ENCODE measurements at places on chromosomes 12 and 14.

- DNase-seq, result no peak
These were observed 9.7 kb downstream of the WSB2 start for GRCh38 chr12:118050972-118051910.

DNA sequence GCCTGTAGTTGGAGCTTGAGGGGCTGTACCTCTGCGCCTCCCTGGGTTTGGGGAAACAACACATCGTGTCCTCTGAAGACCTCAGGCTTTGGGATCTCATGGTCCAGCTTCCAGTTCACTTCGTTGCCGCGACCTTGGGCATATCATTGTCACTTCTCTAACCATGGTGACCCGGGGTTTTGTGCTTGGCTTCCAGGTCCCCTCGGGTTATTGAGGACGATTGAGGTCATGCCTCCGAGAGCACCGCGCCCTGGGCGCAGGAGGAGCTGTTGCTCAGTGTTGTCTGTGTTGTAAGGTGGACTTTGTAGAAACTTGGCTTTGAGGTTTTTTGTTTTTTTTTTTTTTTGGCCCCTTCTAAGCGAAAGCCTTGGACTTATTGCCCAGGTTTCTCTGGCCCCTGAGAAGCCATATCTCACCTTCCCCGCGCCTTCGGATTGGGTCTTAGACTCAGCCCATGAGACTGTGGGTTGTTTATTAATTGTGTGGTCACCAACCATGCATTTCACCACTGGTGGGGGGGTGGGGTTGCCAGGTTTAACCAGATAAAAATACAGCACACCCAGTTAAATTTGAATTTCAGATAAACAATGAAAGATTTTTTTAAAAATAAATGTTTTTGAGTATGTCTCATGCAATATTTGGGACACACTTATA is 2.6 kb downstream of the BCL7A start:
- DNase-seq, result no peak

GRCh38 chr12:121873216-121873569 is 14.5 kb upstream of the HPD start:
- no peak for DNase-seq

GRCh38 chr14:32033543-32033942 is 43.6 kb upstream of the ARHGAP5 start:
- no peak for DNase-seq

DNA sequence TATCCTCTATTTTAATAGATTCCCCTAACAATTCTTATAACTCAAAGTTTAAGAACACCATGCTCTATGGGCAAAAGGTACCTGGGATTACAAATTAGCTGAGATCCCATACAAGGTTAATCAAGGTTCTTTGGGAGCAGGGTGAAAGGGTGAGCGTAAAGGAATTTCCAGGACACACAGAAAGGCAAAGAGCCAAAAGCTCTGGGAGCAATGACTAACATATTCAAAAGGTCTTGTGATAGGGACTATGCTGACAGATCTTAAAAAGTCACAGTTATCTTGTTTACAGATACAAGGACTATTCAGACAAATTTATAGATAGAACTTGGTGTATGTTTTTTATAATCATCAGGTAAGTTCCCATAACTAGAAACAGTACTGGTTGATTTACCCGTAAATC is 19.5 kb upstream of the PPFIBP1 start:
- peak; percentile 27 for DNase-seq

DNA sequence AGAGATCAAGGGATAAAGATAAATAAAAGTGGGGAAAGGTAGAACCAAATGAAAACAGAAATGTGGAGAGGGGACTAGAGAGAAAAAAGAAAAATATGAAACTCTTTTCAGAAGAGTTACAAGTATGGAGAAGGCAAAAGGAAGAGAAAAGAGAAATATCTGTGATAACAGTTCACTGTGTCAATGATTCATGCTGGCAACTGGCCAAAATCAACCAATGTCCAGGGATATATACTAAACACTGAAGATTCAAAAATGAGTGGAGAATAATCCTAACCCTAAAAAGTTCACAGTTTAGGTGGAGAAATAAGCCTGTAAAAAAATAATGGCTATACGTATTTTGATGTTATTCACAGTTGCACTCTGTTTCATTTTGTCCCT is 372.3 kb upstream of the KITLG start:
- no peak for DNase-seq

DNA sequence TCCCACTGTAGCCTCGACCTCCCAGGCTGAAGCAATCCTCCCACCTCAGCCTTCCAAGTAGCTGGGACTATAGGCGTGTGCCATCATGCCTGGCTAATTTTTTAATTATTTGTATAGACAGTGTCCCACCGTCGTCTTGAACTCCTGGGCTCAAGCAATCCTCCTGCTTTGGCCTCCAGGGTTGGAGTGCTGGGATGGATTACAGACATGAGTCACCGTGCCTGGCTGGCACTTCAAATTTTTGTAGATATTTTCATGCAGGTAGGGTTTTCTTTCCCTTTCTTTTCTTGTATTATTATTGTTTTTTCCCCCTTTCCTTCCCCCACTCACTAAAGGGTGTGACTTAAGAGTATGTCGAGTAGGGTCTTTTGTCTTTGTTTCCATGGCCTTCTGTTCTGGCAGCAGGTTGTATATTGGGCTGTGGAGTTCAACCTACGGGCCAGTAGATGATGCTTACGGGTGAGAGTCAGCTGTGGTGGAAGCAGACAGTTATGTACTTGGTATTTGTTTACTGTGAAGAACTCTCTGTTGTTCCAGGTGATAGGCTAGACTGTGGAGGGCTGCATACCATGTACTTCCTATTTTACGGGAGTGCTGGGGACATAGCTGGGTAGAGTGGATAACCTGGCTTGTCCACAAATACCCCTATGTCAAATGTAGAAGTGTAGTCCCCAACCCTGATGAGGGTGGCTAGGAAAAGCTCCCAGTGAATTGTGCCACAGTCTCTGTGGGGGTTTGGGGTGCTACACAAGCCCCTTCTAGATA is 30.7 kb downstream of the RAD51B start:
- DNase-seq, result no peak

DNA sequence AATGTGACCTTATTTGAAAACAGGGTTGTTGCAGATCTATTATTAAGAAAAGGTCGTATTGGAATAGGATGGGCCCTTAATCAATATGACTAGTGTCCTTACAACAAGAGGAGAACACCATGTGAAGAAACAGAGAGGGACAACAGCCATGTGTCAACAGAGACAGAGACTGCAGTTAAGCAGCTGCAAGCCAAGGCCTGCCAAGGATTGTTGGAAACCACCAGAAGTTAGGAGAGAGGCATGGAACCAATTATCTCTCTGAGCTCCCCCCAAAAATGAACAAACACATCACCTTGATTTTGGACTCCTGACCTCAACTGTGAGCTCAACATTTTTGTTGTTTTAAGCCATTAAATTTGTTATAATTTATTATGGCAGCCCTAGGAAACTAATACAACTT is 214.6 kb upstream of the PRKD1 start:
- no peak for DNase-seq

DNA sequence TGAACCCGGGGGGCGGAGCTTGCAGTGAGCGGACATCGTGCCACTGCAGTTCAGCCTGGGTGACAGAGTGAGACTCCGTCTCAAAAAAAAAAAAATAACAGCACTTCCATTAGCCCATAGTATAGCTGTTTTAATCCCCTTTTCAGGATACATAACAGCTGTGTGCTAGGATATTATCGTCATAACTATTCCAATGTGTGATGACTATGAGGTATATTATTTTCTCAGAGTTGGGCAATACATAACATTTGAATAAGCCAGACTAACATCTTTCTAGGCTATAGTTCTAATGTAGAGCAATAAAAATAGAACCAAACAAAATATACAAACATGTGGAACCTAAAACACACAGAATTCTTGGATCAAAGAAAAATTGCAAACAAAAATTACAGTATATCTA is 57.1 kb downstream of the MARK3 start:
- DNase-seq, result no peak

DNA sequence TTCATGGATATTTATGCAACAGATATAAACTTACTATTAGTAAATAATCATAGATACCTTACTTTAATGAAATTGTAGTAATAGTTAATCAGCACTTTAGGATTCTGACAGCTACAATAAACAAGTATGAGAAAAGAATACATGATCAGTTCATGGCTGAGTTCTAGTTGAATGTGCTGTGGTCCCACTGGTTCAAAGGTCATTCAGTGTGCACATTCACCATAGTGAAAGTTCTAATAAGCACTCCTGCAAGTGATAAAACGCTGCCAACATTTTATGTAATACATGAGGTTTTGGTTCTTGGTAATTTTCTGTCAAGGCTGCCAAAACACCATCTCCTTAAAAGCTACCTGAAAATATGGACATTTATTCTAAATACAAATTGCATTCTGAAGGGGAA is 92.6 kb downstream of the NUMB start:
- no peak for DNase-seq

DNA sequence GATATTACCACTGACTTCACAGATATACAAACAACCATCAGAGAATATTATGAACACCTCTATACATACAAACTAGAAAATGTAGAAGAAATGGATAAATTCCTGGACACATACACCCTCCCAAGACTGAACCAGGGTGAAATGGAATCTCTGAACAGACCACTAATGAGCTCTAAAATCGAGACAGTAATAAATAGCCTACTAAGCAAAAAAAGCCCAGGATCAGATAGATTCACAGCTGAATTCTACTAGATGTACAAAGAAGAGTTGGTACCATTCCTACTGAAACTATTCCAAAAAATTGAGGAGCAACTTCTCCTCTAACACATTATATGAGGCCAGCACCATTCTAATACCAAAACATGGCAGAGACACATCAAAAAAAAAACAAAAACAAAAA is 837.7 kb downstream of the FSCB start:
- DNase-seq, result no peak

GRCh38 chr12:119956047-119956446 is 33.0 kb upstream of the BICDL1 start:
- DNase-seq, result no peak

DNA sequence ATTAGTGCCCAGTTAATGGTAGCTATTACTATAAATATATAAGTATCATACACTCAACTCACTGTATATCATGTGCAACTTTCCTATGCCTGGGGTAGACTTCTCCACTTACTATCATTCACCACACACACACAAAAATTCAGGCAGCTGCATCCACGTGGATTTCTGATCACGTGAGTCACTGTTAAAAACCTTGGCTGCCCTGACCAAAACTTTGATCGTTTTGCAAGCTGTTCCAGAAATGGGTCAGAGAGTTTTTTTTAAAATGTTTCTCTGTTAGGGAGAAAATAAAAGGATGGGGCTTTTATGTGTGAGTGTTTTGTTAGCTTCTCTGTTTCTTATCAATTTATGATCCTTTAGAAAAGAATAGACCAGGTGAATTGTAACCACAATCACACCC is 198.2 kb upstream of the CNOT2 start:
- no peak for DNase-seq

DNA sequence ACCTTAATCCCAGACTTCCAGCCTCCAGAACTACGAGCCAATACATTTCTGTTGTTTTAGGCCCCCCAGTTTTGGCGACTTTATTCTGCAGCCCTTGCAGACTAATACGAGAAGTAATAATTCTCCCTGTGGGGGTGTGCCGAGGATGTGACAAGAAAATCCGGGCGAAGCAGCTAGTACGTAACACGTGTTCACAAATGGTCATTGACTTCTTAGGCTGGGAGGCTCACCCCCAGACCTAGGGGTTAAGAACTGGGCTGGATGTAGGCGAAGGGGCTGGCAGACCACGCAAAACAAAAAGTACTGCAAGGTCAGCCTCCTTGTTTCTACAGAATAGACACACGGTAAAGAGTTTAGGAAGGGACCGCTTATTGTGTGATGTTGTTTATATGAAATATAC is 69.8 kb upstream of the ESRRB start:
- DNase-seq, result no peak

DNA sequence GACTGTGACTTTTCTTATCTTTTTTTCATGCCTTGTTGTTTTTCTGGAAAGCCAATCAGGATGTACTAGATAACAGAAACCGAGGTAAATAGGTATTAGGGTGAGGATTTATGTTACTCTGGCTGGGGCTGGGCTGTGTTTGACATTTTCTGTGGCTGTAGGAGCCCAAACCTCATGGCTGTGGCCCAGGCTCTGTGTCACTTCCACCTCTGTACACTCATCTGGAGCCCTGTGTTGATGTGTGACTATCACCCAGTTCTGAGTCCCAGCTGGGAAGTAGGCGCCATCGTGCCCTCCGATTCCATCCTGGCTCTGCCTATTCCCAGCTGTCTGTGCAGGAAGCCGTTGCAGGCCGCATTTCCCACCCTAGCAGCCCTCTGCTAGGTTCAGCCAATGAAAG is 1.6 kb upstream of the HHIPL1 start:
- DNase-seq, result no peak

DNA sequence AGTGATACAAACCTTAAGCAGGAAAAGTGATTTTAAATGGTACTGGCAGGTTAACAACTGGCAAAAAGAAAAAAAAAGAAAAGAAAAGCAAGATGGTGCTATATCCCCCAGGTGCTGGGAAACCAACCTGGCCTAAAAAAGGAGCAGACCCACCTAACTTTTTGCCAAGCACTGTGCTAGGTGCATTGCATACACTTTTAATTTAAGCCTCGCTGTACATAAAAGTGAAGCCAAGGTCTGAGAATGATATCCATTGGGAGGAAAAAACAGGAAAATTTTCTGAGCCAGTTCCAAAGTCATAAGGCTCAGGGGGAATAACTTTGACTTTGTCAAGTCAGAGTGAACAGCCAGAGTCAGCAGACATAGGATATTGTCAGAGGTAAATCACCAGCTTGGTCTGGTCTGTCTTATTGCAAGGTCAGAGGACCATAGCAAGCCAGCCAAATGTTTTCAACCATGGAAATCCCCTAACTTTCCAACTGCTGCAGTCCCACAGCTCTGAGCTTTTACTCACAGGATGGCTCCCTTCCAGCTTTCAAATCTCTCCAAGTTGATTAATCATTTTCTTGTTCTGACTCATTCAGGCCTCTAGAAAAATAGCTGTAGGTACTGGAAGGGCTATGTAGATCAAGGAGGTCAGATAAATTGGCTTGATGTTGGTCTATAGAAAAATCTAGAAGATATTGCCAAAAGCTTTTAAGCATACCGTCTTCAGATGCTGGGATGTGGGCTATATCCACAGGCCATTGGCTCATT is 412.9 kb downstream of the RAD51B start:
- DNase-seq, result peak; percentile 80

DNA sequence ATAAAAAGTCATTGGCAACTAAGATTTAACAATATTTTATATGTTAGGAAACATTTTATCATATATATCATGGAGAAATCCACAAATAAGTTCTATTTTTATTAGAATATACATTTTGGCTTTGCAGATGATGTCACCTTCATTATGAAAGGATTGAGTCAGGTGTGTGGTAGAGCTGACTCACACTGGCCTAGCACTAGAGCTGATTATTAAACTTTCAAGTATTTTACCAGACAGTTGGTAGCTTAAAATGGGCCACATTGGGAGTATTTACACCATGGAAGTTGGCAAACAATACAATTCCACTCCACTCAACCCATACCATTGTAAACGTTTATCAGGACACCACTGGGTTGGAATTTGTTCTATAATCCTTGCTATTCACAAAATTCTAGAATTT is 1036.6 kb downstream of the TRHDE start:
- DNase-seq, result no peak

DNA sequence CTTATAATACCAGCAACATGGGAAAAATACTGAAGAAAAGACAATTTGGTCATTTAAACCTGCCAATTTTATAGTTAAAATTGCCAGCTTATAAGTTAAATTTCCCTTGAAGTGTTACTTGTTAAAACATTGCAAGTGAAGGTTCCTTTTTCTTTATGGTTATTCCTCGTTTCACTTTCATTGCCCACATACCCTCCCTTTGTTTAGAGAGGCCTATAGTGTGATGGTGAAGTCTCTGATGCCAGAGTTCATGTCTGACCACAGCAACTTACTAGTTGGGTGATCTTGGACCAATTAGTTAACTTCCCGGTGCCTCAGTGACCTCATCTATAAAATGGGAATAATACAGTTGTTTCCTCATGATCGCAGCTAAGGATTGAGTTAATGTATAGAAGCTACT is 173.5 kb downstream of the ANO6 start:
- DNase-seq, result no peak
